Left ventricle myocardium inferior (tissue), 1 donor: ENCODE measurements at places on chromosomes 12 and 14. TPM values are rescaled to one million over a fixed set of nuclear protein-coding genes. Genes with fewer than 3 reads are reported as not detected.

The ZNF605 gene
- total RNA-seq: 12.9 TPM

The FGF23 gene
- total RNA-seq: not detected

The HHIPL1 gene
- total RNA-seq: 1.2 TPM

DNA sequence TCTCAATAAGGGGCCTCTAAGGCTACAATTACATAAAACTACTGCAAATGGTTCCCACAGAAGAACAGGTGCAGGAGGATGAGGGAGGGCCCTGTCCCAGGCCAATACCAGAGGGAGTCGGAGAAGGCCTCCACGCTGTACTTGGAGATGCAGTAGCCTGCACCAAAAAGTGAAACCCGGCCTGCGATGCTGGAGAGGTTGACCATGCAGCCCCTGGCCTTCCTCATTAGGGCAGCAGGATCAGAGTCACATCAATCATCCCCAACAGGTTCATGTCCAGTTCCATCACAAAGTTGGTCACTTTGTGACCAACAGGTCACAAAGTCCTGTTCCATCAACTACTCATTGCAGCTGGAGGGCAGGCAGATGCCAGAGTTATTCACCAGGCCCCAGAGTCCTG, 23.0 kb downstream of the ZBTB39 start:
- DNase-seq: no peak

DNA sequence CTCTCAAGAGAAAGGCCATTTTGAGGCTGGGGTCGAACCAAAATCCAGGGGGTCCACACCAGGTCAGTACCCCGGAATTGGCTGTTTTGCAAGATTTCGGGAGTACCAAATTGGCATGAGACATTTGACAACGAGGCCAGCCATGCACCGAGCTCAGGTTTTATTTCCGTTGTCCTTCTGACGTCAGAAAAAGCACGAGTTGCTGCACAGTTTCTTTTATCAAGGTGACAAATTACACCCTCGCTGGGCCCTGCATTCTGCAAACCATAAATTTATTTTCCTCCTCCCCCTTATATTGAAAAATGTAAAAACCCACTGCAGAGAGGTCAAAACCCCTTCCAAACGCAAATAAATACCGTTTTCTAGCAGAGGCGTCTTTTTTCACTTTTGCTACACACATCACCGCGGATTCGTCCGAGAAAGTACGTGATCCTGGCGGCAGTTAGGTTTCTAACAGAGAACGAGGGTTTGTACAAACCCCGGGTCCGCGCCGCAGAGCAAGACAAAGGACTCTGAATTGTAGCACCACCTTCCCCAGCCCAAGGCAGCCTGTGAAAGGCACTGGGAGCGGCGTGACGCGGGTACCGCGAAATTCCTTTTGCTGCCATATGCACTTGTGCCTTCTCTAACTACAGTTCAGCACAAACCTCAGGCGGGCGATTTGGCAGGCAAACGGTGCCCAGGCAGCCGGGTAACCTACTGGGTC, 1.8 kb downstream of the SLC38A1 start:
- DNase-seq: peak; percentile 57

DNA sequence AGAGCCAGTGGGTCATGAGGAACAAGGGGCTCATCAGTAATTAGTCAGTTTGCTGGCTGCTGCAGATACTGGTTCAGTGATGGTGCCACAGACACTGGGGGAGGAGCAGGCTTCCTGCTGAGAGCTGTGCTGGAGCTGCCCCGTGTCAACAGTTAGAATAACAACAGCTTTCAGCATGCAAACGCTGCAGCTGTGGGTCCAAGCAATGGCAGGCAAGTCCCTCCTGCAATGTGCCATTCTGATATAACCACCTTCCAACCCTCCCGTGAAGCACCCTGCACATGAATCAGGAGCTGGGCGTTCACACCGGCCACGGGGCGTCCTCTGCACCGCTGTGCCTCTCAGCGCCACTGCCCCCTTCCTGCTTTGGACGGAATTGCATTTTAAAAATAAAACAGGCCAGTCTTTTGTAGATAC, 258.4 kb upstream of the SFSWAP start:
- DNase-seq: no peak

DNA sequence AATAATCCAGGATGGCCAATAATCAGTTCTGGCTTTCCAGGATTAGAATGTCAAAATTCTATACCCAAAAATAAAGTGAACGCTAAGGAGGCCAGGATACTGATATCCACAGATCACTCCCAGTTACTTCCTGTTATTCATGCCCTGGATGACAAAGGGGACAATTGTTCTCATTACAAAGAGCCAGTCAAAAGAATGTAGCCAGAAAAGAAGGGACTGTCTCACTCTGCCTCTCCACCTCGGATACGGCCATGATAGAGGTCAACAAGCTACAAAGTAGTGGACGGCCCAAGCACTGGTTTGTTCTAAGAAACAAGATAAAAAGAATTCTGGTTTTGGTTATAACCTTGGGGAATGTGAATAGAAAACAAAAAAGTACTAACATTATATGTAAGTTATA, 116.1 kb upstream of the ATF7IP start:
- no peak for DNase-seq

- DNase-seq: no peak
Measured at GRCh38 chr14:90965765-90966164, 94.7 kb downstream of the RPS6KA5 start.

DNA sequence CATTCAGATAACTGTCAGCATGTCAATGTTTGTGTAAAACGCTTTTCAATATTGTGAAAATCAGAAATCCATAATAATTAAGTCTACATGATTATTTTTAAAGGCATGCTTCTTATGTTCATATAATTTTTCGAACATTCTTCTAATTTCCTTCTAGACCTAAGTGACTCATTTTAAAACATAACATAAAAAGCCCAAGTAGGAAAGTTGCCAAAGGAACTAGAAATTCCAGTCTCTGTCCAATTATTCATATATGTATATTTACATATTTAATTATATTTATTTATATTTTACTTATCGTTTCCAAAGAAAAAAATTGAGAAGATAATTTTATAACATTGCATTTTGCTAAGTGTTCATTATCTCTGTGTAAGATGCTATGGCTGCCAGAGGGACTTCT, 110.4 kb downstream of the TMTC1 start:
- DNase-seq: no peak

DNA sequence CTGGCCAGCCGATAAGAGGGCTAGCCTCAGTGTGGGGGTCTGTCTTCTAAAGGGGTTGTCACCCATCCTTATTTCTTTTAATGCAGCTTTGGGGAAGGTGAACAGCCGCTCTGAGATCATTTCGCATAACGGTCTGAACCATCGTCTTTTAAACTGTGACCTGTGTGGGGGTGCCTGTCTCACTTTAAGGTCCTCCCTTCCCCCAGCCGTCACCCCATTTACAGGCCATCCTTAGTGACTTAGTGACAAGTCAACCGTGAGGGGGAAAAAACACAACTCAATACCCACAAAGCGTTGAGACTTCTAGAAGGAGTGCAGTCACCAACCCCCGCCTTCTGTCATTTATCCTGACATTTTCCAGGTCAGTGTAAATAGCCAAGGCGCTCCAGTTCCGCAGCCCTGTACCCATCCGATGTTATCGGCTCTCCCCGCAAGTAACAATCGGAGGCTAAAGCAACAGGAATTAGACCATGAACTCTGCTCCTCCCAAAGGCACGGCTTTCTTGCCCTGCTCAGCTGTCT, 505 bp upstream of the DENND5B start:
- DNase-seq: no peak
